Muscle of arm (tissue), 14 donors: ENCODE measurements at places on chromosomes 4 and X. TPM values are rescaled to one million over a fixed set of nuclear protein-coding genes. Genes with fewer than 3 reads are reported as not detected.

GRCh38 chr4:94741304-94741703, 16.5 kb upstream of the BMPR1B start:
- DNase-seq = no peak

DNA sequence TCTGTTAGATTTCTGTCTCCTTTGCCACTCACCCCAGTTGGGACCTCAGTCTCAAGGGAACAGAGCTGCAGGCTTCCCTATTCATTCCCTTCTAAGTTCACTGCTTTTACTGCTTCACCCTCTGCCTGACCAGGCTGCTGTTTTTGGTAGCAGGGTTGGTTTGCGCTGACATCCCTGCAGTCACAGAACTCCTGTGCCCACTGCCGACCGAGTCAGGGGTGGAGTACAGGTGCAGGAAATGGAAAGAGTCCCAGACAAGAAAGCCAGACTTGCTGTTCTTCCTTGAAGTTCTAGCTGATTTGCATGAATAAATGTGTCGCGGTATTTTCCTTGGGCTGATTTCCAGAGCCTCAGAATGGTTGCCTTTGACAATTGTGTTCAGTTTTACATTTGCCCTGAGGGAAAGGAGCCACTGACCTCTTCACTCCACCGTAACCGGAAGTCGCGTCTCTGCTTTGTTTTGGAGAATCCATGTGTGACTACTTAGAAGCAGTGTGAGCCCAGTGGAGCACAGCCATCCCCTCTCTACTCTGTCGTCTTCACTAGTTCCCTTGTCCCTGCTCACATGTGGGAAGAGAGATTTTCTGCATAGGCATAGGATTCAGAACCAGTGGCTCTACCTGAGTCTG, 84.8 kb downstream of the TNIP2 start:
- no peak for DNase-seq

DNA sequence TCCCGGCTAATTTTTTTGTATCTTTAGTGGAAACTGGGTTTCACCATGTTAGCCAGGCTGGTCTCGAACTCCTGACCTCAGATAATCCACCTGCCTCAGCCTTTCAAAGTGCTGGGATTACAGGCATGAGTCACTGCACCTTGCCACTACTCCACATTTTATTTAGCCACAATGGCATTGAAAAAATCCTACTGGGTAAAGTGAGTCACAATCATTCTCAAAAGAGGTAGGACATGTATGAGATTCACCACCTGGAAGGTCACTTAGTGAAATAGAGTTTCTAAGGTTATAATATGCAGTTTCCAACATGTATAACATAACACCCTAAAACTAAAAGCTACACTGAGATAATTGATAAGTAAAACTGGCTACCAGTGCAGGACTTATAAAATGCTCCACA, 159.2 kb downstream of the BTC start:
- no peak for DNase-seq

GRCh38 chr4:128060121-128060698, 902 bp upstream of the LARP1B start:
- DNase-seq = no peak

The TRMT2B gene
- polyA plus RNA-seq = 8.5 TPM

DNA sequence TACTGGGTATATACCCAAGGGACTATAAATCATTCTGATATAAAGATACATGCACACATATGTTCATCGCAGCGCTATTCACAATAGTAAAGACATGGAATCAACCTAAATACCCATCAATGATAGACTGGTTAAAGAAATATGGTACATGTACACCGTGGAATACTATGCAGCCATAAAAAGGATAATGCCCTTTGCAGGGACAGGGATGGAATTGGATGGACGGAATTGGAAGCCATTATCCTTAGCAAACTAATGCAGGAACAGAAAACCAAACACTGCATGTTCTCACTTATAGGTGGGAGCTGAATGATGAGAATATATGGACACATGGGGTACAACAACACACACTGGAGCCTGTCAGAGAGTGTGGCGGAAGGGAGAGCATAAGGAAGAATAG, 55.9 kb downstream of the DCK start:
- no peak for DNase-seq

DNA sequence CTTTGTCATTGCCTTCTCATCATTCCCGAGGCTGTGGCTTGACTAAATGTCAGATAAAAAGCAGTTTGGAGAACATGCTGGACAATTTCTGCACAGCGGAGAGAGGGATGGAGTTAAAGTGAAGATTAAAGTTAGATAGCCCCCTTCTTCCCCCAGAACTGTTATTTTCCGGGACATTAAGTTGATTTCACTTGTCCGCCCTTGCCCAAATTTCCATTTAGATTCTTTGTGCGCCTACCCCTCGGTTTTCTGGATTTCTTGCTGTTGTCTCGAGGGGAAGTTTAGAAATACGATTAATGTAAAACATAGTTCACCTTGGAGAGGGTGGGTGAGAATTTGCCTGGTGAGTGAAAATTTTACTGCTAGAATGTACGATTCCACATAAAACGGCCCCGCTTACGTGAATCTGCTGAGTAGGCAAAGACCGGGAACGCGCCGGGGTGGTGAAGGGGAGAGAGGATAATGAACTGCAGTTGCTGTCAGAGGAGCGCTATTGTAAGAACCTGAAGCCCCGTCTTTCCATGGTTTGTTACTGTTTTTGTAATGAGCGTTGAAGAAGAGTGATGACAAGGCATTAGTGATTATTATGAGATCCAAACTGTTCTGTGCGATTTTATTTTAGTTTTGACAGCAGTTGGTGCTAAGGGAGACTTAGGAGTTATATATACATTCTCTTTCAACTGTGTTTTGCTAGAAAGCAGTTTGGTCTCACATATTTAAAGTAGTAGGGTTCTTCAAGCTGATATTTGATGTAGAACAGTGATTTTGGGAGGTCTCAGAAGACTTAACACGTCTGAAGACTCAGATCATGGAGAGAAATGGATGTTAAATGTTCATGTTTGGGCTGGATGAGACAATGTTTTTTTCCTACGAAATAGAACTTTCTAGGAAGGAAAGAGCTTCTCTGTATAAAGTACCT, 73.0 kb downstream of the AFF1 start:
- peak; percentile 63 for DNase-seq

DNA sequence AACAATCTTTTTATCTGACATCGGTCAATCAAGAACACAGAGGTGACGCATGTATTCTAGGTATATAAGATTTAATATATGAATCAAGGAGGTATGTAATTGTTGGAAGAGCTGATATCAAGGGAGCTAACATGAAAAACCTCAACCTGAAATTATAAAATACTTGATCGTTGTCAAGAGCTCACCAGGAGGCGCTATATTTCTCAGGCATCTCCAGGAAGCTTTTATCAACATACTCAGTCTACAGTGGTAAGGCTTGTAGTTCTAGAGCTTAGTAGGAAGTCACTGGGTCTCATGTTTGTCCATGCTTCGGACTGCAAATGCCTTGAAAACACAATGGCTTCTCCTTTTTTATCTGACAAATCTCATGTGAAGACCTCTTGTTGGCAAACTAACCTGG, 156.1 kb downstream of the GRXCR1 start:
- no peak for DNase-seq

GRCh38 chr4:122576261-122577188, 44.3 kb downstream of the IL21 start:
- peak; percentile 28 for DNase-seq

DNA sequence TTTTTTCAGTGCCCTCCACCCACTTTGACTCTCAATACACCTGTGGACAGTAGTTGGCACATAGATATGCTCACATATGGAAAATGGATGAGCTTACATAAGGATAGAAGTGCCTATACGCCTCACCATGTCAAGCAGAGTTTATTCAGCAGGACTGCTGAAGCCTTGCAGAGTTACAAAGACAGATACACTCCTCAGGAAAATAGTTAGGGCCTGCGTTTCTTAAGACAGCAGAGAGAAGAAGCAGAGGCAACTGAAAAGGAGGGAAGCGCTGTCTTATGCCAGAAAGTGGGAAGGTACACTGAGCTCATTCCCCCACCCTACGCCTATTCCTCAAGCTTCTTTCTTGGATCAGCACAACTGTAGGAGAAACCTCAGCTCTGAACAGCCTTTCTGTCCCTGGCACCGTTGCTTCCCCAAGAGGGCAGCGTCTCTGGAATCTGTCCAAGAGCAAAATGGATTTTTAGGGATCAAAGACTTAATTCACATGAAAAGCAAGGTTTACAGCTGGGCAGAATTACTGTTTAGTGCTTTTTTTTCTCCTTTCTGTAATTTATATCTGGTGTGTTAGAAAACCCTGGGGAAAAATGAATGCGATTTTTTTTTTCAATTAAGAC, 37.3 kb upstream of the MBTPS2 start:
- DNase-seq = no peak

The CCDC158 gene
- polyA plus RNA-seq = 0.73 TPM

The ZCCHC18 gene
- polyA plus RNA-seq = 2.6 TPM

DNA sequence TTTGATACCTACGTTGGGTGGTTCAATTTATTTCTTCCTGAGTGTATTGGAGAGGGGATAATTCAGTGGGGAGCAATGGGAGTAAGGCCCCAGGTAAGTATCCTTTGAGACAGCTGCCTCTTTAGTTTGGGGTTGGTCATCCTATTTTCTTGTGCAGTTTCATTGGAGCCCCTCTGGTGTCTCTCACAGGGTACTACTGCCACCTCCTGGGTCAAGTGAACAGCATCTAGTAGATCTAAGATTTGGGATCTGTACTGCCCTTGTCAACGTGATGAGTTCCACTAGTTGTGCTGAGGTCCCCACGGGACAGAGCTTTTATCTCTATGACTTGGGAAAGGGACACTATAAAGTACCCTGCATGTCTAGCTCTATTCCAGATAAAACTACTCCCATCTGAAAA, 80.6 kb downstream of the PBDC1 start:
- DNase-seq = peak; percentile 28

DNA sequence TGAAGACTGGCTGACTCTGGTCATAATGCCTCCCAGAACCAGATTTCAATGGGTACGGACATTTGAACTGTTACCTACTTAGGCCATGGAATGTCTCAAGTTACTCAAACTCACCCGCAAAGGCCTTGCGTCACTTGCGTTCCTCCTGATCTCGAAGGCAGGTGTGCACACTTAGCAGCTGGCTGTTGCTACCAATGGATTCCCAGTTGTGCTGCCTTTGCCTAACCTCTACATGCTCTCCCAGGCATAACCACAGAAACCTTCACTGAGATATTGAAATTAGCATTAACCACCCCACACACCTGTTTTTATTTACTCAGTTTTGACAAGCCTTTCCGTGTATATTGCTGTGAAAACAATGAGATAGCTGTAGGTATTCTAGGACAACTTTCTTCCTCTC, 2.8 kb downstream of the ERVMER34-1 start:
- DNase-seq = no peak

The NELFA gene
- polyA plus RNA-seq = 19.6 TPM

The CFI gene
- polyA plus RNA-seq = 4.9 TPM

DNA sequence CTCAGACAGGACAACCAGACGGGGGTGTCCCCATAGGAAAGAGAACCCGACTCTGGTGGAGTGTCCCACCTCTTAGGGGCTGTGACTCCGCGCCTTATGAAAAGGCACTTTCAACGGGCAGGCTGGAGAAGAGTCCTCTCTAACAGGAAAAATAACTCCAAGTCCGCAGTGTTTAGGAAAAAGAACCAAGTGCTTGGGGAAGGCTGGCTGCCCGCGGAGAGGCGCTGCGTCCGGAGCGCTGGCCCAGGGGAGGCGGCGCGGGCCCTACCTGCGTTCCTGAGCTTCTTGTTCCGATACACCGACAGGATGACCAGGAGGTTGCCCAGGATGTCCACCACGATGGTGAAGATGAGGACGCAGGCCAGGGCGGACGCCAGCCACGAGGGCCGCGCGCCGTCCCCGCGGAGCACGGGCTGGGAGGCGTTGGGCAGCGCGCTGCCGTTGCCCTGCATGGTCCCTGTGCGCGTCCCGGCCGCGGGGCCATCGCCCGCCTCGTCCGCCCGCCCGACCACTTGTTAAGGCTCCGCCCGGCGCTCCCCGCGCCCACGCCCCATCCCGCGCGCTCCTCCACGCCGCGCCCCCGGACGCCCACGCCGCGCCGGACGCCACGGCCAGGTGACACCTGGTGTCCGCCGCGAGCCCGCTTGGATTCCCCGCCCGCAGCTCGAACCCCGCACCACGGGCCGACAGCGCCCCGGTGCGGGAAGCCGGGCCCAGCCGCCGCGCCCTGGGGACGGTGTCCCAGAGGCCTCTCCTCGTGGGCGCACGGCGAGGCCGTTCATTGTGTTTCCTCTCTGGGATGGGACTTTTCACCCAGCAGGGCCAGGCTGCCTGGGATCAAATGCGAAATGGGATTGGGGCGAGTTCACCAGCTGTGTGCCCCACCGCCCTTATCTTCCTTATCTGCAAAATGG, at the start of gene MTNR1A:
MTNR1A (minus strand) TSS at position 654 of the 914 bp plus-strand sequence; CDS start at position 452, 202 bp downstream.
- DNase-seq = no peak

DNA sequence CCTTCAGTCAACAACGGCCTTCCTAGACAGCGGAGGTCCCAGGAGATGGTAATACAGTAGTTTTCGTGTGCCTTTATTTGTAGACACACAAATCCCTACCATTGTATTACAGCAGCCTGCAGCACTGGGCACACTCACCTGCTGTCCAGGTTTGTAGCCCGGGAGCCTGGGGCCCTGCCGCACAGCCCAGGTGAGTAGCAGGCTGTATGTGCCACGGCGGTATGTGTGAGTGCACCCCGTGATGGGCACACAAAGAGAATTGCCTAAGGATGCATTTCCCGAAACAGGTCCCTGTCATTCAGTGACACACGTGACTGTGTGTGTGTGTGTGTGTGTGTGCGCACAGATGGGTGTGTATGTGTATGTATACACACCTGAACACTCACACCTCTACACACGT, 8.1 kb upstream of the SLC25A6 start:
- DNase-seq = no peak

DNA sequence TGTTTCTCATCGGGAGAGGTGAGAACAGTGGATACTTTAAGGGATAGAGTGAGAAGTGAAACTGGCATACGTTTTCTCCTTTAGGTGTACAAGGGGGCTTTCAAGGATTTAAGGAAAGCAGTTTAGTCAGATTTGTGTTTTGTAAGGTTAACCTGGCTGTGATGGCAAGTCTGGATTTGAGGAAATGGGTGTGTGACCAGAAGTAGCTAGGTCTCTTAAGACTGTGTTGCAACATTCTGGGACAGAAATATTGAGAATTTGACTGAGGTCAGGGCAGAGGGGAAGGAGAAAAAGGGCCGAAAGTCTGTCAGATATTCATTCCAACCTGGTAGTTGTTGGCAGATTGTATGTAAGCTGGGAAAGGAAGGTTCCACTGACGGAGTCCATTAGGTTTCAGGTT, 10.4 kb upstream of the GABRE start:
- DNase-seq = no peak

DNA sequence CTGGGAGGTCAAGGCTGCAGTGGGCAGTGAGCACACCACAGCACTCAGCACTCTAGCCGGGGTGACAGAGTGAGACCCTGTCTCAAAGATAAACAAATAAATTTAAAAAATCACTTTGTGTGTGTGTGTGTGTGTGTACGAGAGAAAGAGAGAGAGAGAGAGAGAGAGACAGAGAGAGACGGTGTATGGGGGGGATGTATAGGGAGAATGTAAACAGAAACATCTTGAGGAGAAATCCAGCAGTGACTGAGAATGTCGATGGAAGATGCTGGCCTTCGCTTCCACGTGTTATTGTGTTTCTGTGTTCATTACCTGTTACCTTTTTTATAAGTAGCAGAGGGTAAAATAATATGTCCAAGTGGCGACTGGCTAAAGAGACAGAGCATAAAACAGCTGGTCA, 23.6 kb upstream of the RBPJ start:
- DNase-seq = no peak

The SFRP2 gene
- polyA plus RNA-seq = not detected
